ENCODE measurements at places on chromosomes 4 and X. TPM values are rescaled to one million over a fixed set of nuclear protein-coding genes. Genes with fewer than 3 reads are reported as not detected.
A peak's percentile ranks its signal among the peaks of the same experiment; 100 is the strongest.

The FAM53A gene
- 2.0 TPM for total RNA-seq

The RAB33A gene
- 24.7 TPM for total RNA-seq

The ENPEP gene
- not detected for total RNA-seq

The USP26 gene
- total RNA-seq: not detected

The LRAT gene
- total RNA-seq: not detected

The TRMT10A gene
- total RNA-seq: 9.8 TPM

DNA sequence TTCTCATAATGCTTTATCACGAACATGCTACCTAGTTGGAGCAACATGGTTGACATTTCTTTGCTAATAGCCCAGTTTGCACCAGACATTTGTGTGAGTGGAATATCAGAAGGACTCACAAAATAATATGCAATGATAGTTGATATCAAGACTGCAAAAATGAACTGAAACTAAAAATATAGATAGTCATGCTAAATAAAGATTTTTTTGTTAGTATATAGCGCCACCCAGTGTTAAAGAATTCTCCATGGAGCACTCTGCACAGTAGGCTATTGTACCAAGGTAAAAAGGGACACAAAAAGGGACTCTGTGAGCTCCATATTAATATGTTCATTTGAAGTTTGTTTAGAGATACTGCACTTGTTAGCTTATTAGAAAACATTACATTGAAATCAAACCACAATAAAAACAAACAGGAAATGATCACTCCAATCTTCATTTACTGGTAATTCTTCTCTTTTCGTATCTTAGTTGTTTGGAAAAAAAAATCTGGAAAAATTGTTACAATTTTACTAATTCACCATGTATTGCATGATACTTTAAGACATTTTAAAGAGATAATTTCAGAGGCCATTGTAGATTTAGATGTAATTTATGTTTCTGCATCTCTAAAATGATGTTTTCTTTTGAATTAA is 1509.6 kb downstream of the ADGRL3 start:
- DNase-seq: no peak
- no peaks in the 10 kb centered on the region for H3K4me1 ChIP-seq
- H3K4me3 ChIP-seq: no peak overlapping the region
- no peaks in the 10 kb centered on the region for H3K36me3 ChIP-seq

DNA sequence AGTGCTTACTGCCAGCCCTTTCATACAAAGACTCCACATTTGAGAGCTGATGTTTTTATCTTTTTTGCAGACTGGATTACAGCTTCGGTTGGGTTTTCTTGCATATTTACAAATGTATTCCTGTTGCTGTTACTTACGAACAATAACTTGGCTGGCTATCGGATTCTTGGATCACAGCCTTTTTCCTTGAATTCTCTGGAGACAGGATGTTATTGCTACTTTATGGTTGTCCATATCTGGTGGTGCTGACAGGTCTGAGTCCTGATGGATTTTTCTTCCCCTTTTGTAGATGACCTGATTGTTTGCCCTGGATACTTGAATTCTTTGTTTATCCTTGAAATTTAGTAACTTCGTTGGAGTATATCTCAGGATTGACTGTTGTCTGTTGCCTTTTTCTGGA is 77.7 kb downstream of the PDK3 start:
- H3K27me3 ChIP-seq: no peaks in the 10 kb centered on the region
- no peak overlapping the region for H3K4me3 ChIP-seq
- H3K36me3 ChIP-seq: peaks cover 12% of the 10 kb centered on the region
- DNase-seq: no peak

DNA sequence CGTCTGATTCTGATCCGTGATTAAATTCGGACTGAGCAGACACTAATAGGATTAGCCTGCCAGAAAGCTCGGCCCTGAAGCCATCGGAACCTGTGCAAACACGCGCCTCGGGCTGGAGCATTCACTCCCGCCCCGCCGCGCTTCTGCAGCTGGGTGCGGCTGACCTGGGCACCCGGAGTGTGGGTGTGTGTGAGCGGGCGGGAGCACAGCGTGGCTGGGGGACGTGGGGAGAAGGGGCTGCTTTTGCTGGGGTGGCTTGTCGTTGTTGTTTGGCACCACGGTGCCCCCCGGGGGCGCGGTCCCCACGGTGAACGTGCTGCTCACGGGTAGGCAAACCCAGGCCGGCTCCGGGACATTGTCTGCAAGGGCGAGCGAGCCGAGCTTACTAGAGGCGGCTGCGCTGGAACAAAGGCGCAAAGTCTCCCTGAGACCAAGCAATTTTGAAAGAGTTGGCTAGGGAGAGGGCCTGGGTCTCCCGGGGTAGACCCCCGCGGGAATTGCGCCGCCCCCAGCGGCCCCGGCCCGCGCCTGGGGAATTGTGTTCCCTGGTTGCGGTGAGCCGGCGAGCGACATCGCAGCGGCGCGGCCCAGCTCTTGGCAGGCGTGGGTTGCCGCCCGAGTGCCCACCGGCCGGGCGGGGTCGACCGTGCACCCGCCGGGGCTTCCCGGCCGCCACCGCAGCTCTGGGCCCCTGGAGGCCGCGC is 1.4 kb downstream of the MAMLD1 start:
- peak overlapping the region; percentile 51 for H3K27ac ChIP-seq
- H3K4me3 ChIP-seq: peak overlapping the region; percentile 66
- DNase-seq: peak; percentile 53
- peaks cover 22% of the 10 kb centered on the region for H3K4me1 ChIP-seq
- H3K36me3 ChIP-seq: no peaks in the 10 kb centered on the region

- H3K27me3 ChIP-seq: no peaks in the 10 kb centered on the region
- no peak overlapping the region for H3K4me3 ChIP-seq
- no peaks in the 10 kb centered on the region for H3K36me3 ChIP-seq
- H3K4me1 ChIP-seq: no peaks in the 10 kb centered on the region
These were observed 23.7 kb upstream of the FAM47B start for GRCh38 chrX:34918856-34919255.

DNA sequence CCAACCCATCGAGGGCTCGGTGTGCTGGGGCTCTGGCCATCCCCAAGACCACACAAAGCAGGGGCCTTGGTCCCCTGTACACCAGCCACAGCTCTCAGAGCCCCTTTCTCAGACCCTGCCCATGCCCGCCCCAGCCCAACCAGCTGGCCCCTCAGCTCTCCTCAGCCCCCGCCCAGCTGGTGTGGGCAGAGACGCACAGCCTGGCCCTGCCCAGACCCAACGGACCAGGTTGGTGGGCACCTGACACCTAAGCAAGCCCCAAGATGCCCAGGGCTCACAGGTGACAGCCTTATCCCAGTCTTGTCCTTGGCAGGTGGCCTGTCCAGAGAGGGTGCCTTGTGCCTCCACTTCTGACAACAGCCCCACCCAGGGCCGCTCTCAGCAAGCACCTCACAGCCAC is 42.4 kb downstream of the FAM53A start:
- H3K27me3 ChIP-seq: no peaks in the 10 kb centered on the region
- H3K4me3 ChIP-seq: no peak overlapping the region
- no peak for DNase-seq
- H3K36me3 ChIP-seq: no peaks in the 10 kb centered on the region
- H3K27ac ChIP-seq: no peak overlapping the region

GRCh38 chr4:1465173-1466033 is 59.2 kb upstream of the NKX1-1 start:
- H3K4me3 ChIP-seq: no peak overlapping the region
- no peaks in the 10 kb centered on the region for H3K4me1 ChIP-seq
- no peaks in the 10 kb centered on the region for H3K36me3 ChIP-seq
- DNase-seq: no peak
- no peak overlapping the region for H3K27ac ChIP-seq

DNA sequence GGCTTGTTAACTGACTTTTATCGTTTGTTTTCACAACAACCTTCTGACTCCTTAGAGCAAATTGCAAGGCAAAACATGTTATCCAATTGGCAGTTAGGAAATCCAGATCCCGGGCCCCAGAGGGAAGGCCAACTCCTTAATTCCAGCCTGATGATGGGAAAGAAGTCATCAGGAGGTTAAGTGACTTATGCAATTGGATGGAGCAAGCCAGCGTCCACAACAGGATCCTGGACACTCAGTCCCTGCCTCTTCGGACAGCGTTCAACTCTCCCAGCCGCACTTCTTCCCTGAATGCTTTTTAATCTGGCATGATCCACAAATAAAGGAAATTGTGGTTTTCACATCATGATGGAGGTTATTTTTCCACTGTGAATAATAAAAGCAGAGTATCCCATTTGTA is 310.1 kb downstream of the RAB28 start:
- H3K4me3 ChIP-seq: no peak overlapping the region
- H3K4me1 ChIP-seq: no peaks in the 10 kb centered on the region
- H3K27me3 ChIP-seq: no peaks in the 10 kb centered on the region
- DNase-seq: no peak

DNA sequence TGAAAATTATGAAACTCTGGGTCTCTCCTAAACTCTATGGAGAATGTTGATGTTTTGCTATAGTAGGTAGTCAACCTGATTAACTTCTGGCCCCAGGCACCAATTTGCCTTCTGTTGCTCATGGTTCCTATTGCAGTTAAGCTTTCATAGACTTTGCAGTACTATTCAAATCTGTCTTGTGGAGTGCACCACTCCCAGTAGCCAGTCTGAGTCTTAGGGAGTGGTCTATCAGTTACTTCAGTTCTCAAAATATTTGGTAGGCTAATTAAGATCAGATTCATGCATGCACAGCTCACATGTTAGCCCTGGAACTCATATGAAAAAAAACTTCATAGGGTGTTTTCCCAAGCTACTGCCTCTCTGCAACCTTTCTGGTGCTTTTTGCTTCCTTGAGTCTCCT is 53.3 kb downstream of the BMP15 start:
- no peaks in the 10 kb centered on the region for H3K4me1 ChIP-seq
- H3K27me3 ChIP-seq: no peaks in the 10 kb centered on the region
- no peaks in the 10 kb centered on the region for H3K36me3 ChIP-seq
- H3K4me3 ChIP-seq: no peak overlapping the region
- DNase-seq: no peak

DNA sequence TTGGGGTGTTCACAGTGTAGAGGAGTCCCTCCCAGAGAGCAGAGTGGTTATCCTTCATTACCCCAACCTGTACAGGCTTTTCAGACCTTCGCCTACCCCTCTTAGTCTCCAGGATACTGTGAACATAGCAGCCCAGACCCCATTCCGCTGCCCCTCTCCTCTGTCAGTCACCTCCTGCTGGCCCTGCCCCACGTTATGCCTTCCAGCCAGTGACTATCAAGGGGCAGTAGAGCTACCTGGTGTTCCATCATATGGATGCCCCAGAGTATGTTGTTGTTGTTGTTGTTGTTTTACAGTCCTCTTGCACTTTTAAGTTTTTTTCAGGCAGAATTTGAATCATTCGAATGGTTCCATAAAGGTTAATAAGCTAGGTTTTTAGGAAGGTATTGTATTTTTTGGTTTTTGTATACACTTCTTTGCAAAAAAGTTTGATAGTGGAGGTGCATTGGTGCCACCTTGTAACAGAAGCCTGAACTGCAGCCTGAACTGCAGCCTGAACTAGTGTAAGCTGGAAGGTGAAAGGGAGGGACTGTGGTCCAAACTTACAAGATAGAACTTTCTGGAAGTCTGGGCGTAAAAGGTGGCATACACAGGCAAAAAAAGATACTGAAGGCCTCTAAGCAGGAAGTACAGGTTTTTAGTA is 101.4 kb upstream of the RAB40AL start:
- H3K4me3 ChIP-seq: no peak overlapping the region
- no peaks in the 10 kb centered on the region for H3K36me3 ChIP-seq
- H3K27ac ChIP-seq: no peak overlapping the region
- peak; percentile 9 for DNase-seq
- no peaks in the 10 kb centered on the region for H3K4me1 ChIP-seq

DNA sequence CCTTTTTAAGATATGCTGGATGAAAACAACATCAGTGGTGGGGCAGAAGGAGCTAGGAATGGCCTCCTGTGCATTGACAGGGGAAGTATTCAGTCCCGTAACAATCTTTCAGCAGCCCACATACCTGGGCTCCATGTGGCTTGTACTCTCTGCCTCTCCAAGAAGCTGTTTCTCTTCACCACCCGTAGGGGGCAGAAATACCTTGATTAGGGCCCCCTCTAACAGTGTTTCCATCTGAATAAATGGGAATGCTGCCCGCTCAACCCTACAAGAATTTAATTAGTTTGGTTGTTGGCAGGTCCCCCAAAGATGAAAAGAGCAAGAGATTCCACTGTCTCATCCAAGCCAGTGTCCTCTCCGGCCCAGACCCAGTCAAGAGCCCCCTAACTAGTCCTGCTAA is 155.2 kb downstream of the SMIM20 start:
- H3K27me3 ChIP-seq: peaks cover 10% of the 10 kb centered on the region
- H3K4me1 ChIP-seq: peaks cover 20% of the 10 kb centered on the region
- no peak overlapping the region for H3K4me3 ChIP-seq
- no peaks in the 10 kb centered on the region for H3K36me3 ChIP-seq
- DNase-seq: no peak

DNA sequence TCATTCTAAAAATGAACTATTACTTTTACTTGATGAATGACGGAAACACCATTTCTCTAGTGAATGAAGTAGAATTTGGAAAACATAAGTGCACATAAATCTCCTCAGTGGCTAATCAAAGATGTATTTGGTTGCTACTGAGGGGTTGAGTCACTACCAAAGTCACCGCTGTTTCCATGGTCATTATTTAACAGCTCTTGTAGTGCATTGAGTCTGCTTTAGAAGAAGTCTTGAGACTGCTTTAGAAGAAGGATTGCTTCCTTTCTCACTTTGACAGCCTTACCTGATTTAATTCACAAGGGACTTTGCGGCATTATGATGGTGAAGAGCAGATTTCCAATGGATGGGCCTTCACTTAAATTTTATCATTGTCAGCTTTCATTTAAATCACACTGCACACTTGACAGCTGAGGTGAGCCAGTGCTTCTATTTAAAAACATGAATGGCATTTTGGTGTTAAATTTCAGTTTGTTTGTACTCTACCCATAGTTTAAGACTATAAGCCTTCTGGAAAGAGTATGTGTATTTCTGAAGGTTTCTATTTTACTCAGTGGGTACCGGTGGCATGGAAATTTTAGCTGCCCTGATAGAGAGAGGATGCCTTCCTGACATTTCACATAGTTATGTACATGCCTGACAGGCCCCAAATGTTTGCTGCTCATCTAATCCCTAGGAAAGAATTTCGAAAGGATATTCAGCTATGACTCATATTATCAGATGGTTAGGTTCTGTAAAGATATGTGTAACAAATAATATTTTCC is 9.5 kb downstream of the ASB5 start:
- no peak overlapping the region for H3K27ac ChIP-seq
- H3K27me3 ChIP-seq: peaks cover 8% of the 10 kb centered on the region
- no peak overlapping the region for H3K4me3 ChIP-seq
- no peaks in the 10 kb centered on the region for H3K36me3 ChIP-seq

- H3K36me3 ChIP-seq: no peaks in the 10 kb centered on the region
- DNase-seq: no peak
- H3K4me1 ChIP-seq: no peaks in the 10 kb centered on the region
- no peaks in the 10 kb centered on the region for H3K27me3 ChIP-seq
These were observed 279.5 kb downstream of the ANKRD50 start for GRCh38 chr4:124433044-124433443.

- no peak overlapping the region for H3K27ac ChIP-seq
- H3K36me3 ChIP-seq: no peaks in the 10 kb centered on the region
- no peaks in the 10 kb centered on the region for H3K27me3 ChIP-seq
- no peak for DNase-seq
- H3K4me1 ChIP-seq: peaks cover 50% of the 10 kb centered on the region
- no peak overlapping the region for H3K4me3 ChIP-seq
These were observed 62.8 kb downstream of the PPP3CA start for GRCh38 chr4:101284546-101284945.
